ENCODE measurements at places on chromosomes 4 and X.
A peak's percentile ranks its signal among the peaks of the same experiment; 100 is the strongest.

DNA sequence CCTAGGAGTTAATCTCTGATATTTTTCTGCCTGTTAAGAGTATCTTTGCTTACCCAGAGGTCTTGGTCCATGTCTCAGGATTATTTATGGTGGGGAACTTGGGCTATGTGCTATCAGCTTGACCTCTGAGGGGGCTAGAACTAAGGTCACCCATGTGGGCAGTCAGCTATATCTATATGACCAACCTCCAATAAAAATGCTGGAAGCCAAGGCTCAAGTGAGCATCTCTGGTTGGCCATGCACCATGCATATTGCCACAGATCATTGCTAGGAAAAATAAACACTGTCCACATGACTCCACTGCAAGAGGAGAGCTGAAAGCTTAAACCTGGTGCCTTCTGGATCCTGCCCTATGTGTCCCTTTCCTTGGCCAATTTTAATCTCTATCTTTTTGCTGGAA is 196.5 kb upstream of the SLC7A11 start:
- no peak for DNase-seq

GRCh38 chrX:68831405-68832100 is 2.7 kb downstream of the EFNB1 start:
- DNase-seq = no peak

- no peak for DNase-seq
Observed at GRCh38 chr4:156576946-156577345, 394.7 kb downstream of the PDGFC start.

GRCh38 chrX:49247916-49248811 is 12.9 kb downstream of the CCDC22 start:
- DNase-seq = no peak

GRCh38 chr4:99361268-99361898 is 8.8 kb upstream of the ADH1C start:
- no peak for DNase-seq

- no peak for DNase-seq
Observed at GRCh38 chrX:104745152-104745551, 179.2 kb downstream of the IL1RAPL2 start.

- no peak for DNase-seq
Observed at GRCh38 chr4:42642101-42642797, 14.7 kb downstream of the ATP8A1 start.

- no peak for DNase-seq
Observed at GRCh38 chr4:31682796-31683195, 962.6 kb downstream of the PCDH7 start.

DNA sequence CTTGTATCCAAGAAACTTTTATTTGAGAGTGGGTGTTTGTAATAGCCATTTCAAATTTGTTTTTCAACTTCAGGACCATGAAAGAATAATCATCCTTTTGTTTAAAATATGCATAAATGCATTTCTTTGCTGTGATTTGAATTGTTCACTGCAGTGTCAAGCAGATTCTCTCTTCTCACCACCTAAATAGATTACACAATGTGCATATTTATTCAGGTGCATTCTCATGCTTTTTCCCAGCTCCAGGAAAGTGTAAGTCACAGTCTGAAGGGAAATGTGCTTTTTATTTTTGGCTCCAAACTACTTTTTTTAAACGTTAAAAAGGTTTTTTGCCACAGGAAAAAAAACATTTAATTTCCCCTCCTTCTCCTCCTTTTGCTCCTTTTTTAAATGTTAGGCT is 17.5 kb downstream of the C4orf33 start:
- DNase-seq = no peak

- DNase-seq = no peak
Observed at GRCh38 chr4:41913509-41913908, 21.7 kb upstream of the TMEM33 start.

DNA sequence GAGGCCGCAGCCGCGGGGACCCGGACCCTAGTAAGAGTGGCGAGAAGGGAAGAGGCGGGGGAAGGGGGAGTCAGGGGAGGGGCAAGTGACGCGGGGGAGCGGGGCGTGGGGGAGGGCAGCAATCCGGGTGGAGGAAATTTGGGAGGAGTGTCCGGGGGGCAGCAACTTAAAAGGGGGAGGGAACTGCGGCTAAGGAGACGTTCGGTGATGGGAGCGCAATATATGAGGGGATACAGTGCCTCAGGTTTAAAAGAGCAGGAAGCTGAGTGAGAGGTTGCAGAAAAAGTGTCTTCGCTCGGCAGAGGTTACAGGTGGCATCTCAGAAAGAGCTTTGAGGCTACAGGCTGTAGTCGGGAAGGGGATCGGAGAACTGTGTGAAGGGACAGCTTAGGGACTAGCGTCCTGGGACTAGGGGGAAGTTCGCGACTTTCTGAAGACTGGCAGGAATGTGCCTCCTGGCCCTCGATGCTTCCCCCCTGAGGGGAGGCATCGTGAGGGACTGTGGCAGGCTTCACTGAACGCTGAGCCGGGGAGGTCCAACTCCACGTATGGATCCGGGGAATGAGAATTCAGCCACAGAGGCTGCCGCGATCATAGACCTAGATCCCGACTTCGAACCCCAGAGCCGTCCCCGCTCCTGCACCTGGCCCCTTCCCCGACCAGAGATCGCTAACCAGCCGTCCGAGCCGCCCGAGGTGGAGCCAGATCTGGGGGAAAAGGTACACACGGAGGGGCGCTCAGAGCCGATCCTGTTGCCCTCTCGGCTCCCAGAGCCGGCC is 519 bp downstream of the FOXO4 start:
- DNase-seq = no peak

GRCh38 chrX:123060986-123061385 is 123.1 kb upstream of the GRIA3 start:
- no peak for DNase-seq

DNA sequence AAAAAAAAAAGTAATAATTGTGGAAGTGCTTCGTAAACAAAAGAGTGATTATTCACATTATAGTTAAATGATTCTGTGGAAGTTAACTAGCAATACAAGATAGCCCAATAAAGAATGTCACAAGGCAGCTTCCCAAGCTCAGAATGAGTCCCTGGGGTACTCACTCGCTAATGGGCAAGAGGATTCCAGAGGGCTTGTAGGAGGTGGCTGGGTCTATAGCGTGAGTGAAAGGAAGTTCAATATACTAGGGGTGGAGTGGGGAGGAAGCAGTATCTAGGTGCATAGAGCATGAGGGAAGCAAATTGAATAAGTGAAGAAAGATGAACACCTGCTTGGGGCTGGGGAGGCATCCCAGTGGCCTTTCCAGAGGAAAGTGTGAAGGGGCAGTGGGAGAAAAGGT is 42.5 kb downstream of the RTL5 start:
- DNase-seq = no peak

- DNase-seq = no peak
Observed at GRCh38 chr4:40763228-40763716, 13.5 kb downstream of the NSUN7 start.

DNA sequence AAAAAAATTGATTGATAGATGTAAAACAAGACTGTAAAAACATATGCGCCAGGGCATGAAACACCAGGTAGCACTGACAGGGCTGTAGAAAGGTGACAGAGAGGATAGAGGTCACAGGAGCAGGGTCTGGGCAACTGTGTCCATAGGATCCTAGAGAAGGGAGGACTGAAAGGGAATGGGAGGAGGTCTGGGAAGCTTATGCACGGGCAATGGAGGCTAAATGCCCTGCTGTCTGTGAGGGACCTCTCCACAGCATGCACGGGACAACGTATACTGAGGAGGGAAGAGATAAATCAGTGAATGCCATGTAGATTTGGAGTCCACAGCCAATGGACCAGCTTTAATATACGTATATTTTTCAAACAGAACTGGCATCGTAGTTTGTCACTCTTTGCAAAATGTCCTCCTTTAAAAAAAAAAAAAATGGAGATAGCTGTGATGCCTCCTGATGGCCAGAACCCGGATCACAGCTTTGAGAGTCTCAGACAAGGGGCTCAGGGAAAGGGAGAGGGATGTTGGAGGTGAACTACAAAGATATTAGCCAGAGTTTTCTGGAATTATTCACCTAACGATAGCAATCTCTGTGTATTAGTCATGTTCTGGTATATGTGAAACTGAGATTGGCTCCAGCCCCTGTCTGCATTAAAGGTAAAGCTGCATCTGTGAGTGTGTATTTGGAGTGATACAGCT is 16.0 kb downstream of the RAB40A start:
- DNase-seq = no peak

DNA sequence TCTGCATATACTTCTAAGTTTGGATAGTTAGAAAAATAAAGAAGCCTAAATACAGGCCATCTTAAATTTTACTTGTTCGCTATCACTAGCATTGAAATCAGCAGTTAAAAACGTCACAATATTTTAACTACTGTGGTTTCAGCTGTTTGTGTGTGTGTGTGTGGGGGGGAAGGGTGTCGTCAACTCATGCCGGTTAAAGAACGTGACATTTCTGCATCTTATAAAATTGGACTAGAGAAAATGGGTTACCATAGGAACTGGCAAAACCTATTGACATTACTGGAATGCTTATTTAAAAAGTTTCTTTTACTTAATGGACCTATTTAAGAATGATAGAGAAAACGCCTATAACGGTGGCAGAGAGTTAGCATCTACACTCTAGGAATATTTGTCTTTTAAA is 1.2 kb upstream of the CNKSR2 start:
- no peak for DNase-seq

DNA sequence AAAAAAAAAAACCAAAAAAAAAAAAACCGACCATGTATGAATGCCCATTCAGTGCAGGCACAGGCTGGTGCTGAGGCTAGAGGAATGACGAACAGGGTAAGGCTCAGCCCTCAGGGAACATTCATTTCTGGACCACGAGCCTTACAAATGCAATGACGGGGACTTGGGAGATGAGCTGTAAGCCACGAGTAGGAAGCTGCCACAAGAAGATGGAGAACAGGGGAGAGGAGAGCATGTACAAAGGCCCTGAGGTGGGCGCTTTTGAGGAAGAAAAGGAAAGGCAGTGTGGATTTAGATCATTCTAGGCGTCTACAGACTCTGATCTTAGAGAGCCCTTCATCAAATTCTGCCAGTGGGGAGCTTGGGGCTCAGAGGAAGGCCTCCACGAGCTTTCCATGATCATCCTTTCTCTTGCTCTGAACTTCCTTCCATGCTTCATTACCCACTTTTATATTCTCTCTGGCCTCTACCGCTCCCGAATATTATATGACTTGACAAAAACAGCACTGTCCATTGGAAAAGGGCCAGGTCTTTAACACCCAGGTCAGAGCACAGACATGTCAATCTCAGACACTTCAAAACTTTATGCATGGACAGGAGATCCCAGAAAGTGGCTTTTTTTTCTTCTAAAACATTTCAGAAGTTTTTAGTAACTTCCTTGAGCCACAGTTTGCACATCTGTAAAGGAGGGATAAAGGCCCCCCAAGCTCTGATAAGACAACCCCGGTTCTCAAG is 3.3 kb upstream of the ZNF518B start:
- DNase-seq = no peak

DNA sequence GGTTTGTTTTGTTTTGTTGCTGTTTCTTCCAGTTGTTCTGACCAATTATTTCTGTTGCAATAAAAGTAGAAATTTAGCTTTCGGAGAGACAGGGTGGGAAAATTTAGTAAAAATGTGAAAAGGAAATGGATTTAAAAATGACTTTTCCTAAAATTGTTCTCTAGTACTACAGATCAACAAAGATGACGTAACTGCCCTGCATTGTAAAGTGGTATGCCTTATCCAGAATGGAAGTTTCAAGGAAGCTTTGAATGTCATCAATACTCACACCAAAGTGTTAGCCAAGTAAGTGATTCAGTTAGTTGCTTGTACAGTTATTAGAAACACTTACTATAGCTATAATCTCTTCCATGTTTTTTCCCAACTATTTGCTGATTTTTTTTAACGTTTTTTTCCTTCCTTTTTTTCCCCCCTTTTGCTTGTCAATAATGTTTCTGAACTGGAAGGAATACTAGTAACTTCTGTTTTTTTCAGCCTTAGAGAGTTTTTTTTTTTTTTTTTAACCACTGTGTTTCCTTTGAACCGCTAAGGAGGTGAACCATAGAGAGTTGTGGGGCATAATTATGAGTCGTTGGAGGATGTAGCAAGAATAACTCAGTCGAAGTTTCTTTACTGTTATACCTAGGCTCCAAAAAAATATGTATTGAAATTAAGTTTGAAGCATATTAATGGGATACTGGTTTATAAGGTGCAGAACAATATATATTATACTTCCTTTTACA is 2.2 kb downstream of the SRP72 start:
- no peak for DNase-seq

DNA sequence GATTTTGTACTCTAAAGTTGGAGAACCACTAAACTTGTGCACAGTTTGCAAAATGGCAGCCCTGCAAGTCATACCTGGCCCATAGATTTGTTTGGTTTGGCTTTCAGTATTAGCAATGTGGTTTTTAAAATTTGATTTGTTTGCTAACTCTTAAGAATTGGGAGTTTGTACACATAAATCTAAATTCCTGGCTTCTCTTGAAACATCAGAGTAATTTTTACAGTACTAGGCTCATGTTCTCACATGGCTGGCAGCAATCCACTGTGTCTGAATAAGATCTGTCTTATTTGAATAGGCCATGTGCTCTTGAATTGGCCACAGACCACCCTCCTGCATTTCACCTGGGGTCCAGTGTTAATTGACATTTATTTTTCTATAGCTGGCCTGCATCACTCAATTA is 21.3 kb downstream of the DIAPH2 start:
- no peak for DNase-seq

DNA sequence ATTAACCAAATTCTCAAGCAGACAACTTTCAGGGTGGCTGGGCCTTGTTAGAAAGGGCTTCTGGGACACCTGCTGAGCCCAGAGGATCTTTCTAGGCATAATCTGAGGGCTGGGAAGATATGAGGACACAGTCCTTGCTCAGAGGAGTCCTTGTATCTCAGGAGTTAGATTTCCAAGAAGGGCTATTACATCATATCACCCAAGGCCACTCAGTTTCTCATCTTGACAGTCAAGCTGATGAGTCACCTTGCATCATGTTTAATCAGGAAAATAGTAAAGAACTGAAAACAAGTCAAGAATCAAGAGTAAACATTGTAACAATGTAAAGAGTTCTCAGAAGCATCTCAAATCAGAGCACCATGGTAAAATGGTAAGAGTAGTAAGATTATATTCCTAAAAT is 4.0 kb downstream of the PCYT1B start:
- DNase-seq = no peak

- no peak for DNase-seq
Observed at GRCh38 chrX:85365370-85365995, 14.0 kb downstream of the POF1B start.

- no peak for DNase-seq
Observed at GRCh38 chr4:7007944-7008343, 35.2 kb upstream of the TADA2B start.

DNA sequence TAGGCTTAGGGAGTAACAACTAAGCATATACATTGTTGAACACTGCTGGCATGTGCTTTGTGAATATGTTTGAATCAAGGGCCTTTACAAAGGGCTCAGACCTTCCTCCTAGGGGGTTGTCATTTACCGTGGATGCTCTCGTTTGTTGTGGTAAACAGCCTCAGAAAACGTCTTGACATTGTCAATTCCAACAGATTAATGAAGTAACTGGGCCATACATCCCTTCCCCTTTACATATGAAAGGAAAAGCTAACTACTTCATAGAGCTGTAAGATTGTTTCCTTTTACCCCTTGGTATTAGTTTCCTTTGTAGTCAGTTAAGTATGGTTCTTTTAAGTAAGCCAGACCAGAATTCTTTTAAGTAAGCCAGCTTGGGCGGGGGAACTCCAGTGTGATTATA is 42.9 kb downstream of the FAT4 start:
- DNase-seq = no peak

- peak; percentile 92 for DNase-seq
Observed at GRCh38 chr4:14529653-14530052, 472.6 kb upstream of the CPEB2 start.

GRCh38 chr4:1055721-1056590 is 44.5 kb downstream of the FGFRL1 start:
- no peak for DNase-seq

GRCh38 chr4:6345096-6345830 is 75.6 kb downstream of the WFS1 start:
- DNase-seq = no peak
